ENCODE measurements at places on chromosomes 5 and 9.
A peak's percentile ranks its signal among the peaks of the same experiment; 100 is the strongest.

GRCh38 chr5:52469835-52470234 lies 317.9 kb upstream of the ITGA1 start:
- no peak for DNase-seq

DNA sequence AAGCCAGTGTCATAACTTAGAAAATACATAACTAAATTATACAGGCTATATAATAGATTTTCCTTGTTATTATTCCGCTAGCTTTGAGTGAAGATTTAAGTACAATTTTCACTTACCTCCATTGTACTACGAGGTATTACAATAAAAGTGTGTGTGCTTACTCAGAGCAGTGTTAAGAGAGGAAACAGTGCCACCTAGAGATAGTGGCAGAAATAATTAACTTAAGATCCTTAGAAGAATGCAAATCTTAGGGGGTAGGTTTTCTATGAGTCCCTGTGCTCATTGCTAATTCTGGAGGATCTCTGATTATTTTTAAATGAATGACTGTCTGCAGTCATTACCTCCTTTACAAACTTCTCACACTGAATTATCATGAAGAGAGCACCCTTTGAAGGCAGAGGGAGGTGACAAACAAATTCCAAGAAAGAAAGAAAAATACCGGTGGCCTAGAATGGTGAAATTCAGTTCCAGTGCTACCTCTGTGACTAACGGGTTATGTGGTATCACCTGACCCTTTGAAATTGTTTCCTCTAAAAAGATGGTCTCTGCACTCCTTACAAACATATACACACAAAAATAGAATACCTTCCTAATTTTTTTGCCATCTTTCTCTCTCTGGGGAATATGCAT lies 379.8 kb downstream of the TRIM36 start:
- peak; percentile 55 for DNase-seq

GRCh38 chr9:137989156-137989555 lies 111.6 kb downstream of the CACNA1B start:
- no peak for DNase-seq

DNA sequence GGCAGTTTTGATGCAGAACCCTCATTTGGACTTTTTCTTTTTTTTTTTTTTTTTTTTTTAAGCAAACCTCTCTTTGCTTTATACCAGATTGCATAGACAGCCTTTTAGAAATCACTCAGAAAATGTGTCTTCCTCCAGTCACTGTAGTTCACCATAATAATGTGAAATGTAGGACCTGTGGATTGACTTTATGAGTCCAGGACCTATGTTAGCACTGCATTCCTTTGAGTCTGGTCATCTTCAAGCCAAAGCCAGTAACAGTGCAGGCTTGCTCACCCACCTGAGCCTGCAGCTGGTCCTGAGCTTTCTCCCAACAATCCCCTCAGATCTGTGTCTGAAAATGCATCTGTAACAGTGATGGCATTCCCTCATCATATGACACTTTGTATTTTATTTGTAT lies 110.7 kb upstream of the NFIL3 start:
- no peak for DNase-seq

DNA sequence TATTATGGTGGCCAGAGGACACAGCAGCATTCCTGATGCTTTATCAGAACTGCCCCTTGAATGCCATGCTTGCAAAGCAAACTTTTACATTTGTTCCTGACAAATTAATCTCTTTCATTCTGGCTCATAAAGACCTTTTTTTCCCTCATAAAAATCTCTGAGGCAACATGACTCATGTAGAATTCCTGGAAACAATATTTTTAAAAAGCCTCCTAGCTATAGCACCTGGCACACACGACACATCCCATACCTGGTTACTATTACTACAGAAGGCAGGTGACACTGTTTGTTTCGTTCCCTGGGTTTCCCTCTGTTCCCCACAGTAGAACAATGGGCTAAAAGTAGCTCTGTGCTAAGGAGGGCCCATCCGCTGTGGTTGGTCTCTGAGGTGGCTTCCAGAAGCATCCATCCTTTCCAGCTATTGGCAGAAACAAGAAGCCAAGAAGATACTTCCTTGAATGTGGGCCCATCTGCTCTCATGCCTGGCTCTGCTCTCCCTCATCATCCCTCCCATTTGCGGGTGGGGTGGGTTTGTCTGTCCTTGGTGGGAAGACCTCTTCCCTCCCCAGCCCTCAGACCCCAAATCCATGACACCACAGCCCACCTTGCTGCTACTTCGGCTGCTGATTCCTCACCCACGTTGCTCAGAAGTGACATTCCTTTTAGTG lies 59.1 kb downstream of the GALNT12 start:
- no peak for DNase-seq

DNA sequence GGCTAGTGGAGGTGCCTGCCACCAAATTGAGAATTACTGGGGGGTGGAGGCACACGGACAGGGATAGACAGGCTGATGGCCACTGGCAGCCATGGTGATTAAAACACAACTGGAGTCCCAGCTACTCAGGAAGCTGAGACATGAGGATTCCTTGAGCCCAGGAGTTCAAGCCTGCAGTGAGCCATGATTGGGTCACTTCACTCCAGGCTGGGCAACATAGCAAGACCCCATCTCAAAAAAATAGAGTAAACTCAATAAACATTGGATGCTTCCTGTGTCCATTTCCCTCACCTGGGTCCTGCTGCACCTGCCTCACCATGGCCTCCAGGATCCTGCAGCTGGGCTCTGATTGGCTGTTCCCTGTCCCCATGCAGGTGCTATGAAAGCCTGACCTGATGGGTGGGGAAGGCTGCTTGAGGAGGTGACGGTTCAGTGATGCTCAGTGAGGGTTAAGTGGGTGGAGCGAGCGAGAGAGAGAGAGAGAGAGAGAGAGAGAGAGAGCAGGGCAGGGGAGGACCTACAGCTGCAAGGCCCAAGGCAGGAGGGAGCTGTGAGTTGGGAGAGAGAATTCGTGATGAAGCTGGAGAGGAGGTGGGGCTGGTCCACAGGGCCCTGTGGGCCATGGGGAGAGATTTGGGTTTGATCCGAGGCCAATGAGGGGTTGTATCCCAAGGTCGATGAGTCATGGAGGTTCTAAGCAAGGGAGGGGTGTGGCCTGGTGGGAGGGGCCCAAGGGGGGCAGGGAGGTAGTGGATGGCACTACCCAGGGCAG lies 36.7 kb upstream of the FUBP3 start:
- no peak for DNase-seq

DNA sequence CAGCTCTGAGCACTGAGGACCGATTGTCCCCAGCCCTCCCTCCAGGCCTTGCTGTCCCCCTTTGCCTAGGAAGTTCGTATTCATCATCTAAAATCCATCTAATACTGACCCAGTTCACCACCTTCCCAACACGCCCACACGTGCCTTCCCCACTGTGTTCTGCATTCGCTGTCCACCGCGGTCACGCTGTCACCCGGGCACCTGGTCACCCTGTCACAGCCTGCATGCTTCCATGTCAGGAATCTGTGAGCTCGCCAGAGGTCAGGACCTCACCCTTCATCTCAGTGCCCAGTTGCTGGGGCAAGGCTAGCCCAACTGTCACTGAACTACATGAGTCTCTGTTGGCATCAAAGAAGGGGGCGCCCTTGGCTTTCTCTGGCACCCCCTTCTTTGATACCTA lies 82.9 kb upstream of the RUFY1 start:
- no peak for DNase-seq

GRCh38 chr9:19381656-19382055 lies 1.6 kb upstream of the RPS6 start:
- no peak for DNase-seq

GRCh38 chr9:137646341-137646740 lies 27.5 kb downstream of the EHMT1 start:
- no peak for DNase-seq

- DNase-seq = no peak
These were observed 28.1 kb upstream of the SPATA31E1 start for GRCh38 chr9:87854580-87854955.

DNA sequence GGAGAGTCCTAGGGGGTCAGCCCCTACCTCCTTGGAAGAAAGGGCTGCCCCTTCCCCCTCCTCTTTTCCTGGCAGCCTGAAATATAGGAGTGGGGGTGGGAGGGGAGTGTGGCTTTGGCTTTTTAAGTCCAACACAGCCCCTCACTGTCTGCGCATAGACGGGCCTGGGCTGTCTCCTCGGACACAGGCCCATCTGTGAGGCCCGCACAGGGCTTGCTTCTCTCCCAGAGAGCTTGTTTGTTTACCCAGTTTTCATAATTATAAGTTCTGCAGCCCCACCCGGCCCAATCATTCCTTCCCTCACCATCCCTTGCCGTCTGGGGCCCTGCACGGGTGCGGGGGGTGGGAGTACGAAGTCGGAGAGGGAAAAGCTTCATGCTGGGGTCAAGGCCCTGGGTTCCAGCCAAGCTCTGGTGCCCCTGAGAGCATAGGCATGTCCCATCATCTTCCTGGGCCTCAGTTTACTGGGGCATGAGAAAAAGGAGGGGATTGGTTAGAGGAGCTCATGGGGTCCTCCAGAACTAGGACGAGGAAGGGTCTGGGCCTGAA lies 54.0 kb upstream of the STXBP1 start:
- DNase-seq = no peak

DNA sequence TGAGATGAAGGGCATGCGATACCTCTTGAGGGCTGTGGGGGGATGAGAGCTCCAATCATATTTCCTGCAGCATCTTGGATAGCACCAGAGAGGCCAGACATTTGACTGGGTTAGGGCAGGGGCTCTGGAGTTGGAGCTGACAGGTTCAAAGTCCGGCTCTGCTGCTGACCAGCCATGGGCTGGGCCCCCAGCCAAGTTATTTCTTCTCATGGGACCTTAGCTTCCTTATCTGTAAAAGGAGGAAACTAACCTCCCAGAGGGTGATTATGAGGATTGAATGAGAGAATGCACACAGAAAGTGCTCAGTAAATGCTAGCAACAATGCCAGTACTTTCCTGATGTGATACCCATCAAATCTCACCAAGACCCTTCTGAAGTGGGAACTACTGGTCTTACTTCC lies 65.2 kb upstream of the SLC25A51 start:
- no peak for DNase-seq

- no peak for DNase-seq
These were observed 16.8 kb downstream of the SCAMP1 start for GRCh38 chr5:78377056-78377717.

GRCh38 chr9:76657265-76657664 lies 107.0 kb upstream of the PCA3 start:
- DNase-seq = no peak

GRCh38 chr5:141800617-141801016 lies 77.6 kb downstream of the PCDH1 start:
- no peak for DNase-seq
